ENCODE measurements at places on chromosomes 16 and 17.
A peak's percentile ranks its signal among the peaks of the same experiment; 100 is the strongest.

DNA sequence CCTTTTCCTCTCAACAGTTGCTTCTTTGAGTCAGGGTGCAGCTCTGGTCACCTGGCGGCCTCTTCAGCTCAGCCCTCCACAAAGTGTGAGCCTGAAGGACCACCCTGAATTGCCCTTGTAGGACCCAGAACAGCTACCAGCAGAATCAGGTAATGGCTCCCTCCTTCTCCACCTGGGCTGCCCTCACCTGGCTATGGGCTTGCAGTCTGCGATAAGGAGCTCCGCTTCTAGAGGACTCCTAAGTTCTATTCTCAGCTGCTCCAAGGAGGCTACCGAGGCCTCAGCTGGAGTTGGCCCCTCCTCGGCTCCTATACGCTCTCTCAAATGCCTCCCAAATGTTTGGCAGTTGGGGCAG lies 13.4 kb downstream of the SMIM5 start:
- DNase-seq, result no peak

DNA sequence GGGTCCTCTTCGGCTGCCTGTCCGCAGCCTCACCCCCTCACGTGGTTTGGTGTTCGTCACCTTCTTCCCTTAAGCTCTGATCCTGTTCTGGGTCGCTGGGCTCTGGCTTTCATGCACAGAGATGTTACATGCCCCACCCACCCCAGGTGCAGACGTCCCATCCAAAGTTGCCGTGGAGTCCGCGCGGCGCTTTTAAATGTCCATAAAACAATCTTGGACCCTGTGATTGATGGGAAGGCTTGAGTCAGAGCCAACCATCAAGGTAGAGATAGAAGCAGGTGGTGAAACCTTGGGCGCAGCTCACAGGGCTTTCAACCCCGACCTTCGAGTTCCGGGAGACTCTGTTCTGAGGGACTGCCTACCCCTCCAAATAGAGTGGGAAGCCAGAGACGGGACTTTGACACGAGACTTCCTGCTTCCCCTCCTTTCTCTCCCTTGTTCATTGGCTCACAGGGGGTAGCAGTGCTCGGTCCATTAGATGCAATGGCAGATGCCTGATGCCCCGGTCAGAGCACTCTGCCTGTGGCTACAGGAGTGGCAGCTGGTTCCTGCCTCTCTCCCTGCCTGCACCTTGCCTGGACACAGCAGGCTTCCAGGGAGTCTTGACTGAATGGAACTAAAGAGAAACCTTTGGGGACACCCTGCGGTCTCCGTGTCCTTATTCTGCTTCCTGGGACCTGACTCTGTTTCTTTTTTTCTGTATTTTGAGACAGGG lies 4.0 kb downstream of the ENGASE start:
- DNase-seq, result no peak

DNA sequence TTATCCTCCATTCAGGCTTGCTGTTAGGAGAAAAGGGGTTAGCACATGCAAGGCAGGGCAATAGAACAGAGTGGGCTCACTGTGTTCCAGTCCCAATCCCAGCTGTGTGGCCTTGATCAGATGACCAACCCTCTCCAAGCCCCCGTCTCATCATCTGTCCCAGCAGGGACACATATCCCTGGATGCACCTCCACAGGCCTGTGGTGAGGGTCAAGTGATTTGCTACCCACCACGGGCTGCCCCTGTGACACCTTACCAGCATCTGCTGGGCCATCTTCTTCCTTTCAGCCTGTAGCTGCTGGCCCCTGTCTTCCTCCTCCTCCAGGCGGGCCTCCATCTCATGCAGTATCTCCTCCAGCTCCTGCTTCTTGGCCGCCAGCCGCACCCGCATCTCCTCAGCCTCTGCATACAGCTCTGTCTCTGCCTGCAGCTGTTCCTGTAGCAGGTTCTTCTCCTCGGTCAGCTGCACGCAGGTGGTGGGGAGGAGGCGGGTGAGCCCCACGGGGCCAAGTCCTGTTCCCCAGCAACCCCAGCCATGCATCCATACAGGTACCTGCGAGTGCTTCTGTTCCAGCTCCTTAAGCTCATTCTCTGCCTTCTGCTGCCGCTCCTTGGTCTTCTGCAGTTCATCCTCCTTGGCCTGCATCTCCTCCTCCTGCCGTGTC lies 91.3 kb downstream of the NDE1 start:
- DNase-seq, result no peak

- DNase-seq, result no peak
Measured at GRCh38 chr16:66574531-66574930, 4.7 kb upstream of the CMTM2 start.

DNA sequence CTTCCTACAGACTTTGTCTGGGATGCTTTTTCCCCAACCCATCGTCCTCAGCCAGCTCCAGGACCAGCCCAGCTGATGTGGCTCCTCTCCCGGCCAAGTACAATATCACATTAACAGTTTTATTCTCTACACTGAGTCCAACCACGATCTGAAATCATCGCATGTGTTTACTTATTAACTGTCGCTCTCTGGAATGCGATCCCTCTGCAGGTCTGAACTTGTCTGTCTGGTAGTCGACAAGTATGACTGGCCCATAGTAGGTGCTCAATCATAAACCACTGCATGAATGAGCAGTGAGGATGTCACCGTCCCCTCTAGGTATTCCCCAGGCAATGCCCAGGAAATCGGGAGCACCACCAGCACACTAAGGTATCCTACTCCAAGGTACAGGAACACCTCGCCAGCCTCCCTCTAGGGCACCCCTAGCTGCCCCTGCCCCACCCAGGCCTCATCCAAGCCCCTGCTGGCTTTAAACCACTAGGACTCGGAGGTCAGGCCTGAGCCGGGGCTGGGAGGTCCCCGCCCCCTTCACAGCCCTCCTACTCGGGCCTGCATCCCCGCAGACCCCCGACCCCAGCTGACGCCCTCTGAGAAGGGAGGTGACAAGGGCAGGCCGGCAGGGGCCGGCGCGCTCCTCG lies 27.7 kb downstream of the RTN4RL1 start:
- peak; percentile 42 for DNase-seq
